ENCODE measurements at places on chromosomes 11 and 22.

DNA sequence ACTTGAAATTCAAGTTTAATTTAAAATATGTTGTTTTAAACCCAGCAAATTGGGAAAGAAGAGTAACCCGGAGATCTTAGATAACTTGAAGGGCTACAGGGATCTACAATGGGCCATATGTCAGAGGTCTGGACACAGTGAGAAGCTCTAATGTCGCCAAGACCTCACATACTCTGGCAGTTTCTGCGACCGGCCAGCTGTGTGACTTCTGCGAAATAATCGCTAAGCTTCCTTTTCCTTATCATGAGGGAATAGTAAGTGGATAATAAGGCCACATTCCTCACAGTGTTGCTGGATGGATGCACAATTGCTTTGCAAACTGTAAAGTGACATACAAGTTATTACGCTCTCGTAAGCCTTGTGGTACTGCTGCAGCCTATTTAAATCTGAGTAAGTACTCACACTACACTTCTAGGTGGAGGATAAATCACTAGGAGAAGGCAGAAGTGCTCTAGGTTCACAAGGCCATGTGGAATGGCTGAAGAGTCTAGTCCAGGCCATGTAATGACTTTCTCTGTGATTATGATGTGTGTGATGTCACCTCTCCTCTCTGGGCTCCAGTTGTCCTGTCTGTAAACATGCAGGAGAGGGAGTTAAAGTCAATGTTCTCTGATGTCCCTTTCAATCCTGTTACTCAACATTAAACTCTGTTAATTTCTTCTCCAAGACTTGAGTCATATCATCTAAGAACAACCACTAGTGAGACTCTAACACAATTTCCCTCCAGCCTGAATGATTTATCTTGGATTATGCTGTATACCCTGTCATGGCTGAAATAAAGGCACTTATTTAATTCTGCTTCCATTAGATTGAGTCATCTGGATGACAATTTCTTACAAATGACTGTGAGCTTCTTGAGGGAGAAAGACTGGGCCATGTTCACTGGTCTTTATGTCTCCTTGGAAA, 192.6 kb upstream of the NARS2 start:
- DNase-seq, result no peak

DNA sequence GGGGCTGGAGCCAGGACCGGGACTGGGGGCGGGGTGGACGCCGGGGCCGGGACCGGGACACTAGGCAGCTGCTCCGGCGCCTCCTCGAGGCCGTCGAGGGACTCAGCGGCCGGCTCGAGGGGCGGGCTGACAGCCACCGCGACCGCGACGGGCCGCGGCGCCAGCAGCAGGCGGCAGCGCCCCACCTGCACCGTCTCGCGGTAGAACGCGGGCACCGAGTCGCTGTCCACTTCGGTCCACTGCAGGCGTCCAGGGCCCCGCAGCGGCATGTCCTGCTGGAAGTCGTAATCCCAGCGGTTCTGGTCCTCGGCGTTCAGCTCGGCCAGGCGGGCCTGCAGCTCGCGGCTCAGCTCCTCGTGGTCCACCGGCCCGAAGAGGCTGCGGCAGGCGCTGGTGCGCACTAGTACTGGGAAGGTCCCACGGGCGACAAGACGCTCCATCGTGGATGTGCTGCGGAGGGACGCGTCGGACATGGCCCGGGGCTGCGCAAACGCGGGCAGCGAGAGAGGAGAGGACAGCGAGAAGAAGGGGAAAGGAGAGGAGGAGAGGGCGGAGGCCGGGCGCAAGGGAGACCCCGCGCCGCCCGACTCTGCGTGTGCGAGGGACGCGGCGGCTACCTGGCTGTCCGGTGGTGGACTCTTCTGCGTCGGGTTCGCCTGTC, 428 bp downstream of the CDKN1C start:
- DNase-seq, result no peak

DNA sequence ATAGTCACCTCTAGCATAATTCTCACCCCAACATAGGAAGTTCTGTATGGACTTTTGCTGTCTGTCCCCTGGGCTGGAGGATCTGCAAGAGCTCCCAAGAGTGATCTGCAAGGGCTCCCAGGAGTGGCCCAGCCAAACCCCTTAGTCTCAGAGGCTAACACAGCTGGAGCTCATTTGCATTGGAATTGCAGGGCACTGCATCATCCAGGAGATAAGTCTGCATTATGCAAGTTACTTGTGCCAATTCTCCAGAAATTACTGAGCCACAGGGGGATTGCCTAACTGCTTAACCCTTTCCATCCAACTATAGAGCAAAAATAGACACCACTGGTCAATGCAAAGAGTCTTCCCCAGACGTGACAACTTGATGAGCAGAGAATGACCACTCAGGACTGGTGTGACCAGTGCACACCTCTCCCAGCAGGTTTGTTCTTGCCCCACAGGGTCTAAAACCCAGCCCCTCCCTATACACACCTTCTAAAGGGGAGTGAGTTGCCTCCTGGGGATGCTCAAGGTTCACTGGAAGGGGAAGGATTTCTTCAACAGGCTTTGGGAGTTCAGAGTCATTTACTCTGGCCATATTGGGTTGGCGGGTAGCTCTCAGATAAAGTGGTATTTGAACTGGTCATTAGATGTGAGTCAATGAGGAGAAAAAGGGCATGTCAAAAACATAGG, 38.4 kb downstream of the POU2AF3 start:
- DNase-seq, result no peak

DNA sequence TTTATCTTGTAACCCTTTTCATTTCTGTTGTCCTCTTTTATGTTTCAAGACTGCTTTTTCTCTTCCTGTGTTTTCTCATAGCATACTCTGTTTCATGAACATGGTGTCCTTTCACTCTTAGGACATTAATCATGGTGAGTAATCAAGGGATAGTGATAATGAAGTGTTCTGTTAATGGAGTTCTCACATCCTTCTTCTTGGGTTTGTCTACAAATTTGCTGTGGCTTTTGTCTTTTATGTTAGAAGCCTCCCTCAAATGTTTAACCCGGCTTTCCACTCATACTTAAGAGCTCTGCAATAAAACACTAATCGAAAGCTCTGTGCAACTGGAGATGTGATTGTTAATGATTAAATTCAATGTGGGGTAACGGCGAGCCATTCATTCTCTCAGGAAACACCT, 593.6 kb downstream of the NELL1 start:
- DNase-seq, result no peak

GRCh38 chr11:5536482-5536881, 11.9 kb downstream of the OR52H1 start:
- no peak for DNase-seq

- peak; percentile 45 for DNase-seq
Measured at GRCh38 chr11:128039140-128040021, 548.0 kb downstream of the ETS1 start.

GRCh38 chr22:37742376-37743171, 45.7 kb downstream of the TRIOBP start:
- no peak for DNase-seq

GRCh38 chr11:18294862-18295261, 27.1 kb downstream of the HPS5 start:
- DNase-seq, result no peak

DNA sequence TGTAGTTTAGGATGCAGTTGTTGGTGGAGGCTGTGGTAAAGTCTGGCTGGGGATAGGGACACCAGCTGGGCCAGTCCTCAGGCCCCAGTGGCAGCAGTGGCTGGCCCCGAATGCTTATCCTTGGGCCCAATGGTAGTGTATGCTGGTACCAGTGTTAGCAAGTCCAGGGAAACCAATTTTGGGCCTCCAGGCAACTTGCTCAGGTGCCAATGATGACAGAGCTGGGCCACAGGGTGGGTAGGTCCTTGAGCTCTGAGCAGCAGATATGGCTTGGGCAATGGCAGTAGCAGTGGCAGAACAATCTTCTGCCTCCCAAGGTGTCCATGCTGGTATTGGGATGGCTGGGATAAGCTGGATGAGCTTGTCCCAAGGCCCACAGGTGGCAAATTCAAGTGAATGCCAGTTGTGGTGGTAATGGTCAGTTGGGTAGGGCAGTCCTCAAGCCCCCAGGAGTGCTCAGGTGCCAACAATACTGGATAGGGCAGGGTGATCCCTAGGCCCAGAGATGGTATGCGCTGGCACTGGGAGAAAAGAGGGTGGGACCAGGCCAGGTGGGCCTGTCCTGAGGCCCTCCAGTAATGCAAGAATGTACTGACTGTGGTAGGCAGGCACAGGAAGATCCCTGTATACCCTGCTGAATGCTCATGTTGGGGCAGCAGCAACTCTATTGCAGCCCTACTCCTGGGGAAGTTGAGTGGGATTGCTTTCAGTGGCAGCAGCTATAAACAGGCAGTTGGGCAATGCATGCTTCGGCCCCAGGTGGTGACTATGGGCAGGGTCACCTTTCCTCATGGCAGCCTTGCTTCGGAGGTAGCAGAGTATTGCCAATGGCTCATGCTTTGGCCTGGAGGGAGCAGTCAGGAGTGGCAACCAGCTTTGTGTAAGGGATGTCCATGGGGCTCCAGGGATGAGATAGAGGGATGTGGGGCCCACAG, 54.7 kb downstream of the KCNQ1OT1 start:
- no peak for DNase-seq

- peak; percentile 87 for DNase-seq
Measured at GRCh38 chr11:135002236-135002635, 590.2 kb upstream of the B3GAT1 start.

DNA sequence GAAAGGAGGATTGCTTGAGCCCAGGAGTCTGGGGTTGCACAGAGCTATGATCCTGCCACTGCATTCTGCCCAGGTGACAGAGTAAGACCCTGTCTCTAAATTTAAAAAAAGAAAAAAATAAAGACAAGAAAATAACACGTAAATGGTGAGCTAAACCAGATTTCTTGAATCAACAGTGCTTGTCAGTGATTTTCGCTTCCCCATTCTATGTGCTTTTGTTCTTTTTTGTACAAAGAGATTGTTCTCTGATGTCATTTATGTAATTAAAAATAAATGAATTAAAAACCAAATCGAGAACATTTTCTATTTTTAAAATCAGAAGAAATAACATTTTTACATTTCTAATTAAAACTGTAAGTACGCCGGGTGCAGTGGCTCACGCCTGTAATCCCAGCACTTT, 19.8 kb upstream of the SLC29A2 start:
- DNase-seq, result no peak

GRCh38 chr11:118610225-118610772, 2.9 kb downstream of the PHLDB1 start:
- DNase-seq, result no peak

GRCh38 chr11:78737891-78738290, 163.2 kb upstream of the NARS2 start:
- no peak for DNase-seq

DNA sequence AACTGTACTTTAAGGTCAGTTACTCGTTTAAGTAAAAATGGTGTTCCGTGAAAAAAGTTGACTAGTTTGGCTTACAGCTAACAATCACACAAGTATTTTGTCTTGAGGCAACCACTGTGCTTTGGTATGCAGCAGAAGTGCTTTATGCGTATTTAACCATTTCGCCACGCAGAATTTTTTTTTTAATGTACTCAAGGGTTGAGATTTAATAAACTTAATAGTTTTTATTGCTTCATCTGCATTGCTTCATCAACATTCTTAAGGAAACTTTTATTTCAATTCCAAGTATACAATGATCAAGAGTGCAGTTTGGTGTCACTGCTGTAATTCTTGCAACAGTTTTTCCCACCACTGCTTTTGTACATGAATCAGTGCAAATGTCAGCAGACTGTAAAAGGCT, 66.4 kb downstream of the ZNRF3 start:
- no peak for DNase-seq

- DNase-seq, result no peak
Measured at GRCh38 chr11:20618083-20618482, 18.7 kb downstream of the SLC6A5 start.

DNA sequence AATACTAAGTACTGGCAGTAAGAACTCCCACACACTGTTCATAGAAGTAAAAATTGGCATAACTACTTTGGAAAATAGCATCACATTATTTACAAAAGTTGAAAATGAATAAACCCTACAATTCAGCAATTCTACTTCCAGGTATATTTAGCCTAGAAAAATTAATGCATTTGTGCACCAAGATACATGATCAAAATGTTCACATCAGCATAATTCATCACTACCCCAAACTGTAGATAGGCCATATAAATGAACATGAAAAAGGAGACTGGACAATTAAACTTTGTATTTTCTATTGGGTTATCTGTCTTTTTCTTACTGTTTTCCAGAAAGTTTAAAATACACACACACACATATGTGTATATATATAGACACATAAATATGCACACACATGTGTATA, 5.9 kb downstream of the OR5B21 start:
- DNase-seq, result no peak

DNA sequence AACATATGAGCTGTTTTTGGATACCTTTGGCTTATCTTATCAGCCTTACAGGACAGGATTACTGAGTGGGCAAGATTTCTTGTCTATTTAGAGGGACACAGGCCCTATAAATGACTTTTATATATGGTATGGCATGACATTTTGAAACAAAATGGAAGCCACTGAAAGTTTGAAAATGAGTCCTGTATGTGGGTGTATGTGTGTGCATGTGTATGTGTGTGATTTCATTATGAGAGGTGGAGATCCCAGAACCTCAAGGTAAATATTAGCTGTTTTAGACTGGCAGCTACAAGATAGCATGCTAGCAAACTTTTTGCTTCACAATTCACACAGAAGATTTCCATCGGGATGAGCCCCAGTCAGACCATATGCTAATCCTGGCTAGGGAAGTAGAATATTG, 970.5 kb upstream of the CCDC90B start:
- DNase-seq, result no peak

DNA sequence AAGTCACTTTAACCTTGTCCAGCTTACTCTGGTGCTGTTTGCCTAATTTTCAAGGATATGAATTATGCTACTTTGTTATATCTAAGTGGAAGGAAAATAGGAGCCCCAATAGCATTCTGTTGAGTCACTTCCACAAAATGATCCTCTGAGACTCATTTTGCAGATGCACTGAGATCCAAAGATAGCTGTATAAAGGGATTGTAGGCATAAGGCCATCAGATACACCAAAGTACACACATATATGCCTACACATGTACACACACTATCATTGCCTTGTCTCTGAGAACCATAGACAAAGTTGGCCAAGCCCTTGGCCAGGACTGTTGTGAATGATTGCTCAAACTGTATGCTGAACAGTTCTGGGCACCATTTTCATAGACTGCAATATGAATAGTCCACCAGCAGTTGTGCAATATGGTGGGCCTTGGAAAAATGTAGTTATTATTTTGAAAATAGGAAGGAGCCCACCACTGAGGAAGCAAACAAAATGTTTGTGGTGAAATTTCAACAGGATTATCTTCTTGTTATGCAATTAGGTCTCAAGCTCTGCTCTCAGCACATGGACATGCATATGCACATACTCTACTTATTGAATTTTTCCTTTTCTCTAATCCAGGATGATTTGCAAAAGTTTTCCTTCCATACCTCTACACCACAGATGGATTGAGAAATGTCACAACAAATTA, 186.0 kb upstream of the CTSC start:
- no peak for DNase-seq

DNA sequence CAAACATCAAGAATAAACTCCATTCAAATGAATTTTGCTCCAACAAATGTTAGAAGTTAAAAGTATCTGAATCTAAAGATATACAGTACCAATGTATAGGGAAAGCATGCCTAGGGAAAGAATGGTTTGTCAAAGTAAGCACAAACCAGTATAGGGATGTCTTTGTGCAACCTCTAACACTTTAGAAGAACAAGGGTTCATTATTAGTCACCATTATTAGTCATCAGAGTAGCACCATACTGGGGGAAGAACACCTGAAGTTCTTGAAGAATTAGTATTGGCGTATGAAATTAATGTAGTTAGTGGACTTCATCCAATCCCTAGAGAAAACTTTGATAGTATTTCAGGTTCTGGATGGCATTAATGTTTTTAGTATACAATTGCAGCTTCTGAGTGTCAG, 943.7 kb downstream of the METTL15 start:
- no peak for DNase-seq

- DNase-seq, result no peak
Measured at GRCh38 chr11:37718431-37718999, 1120.5 kb upstream of the RAG2 start.

- no peak for DNase-seq
Measured at GRCh38 chr11:104650234-104650633, 248.0 kb downstream of the CASP12 start.

Measured in NCI-H2029 treated with DMSO at 0.1 percent for 48 hours (cell line).